ENCODE measurements at places on chromosomes 3 and 15. TPM values are rescaled to one million over a fixed set of nuclear protein-coding genes. Genes with fewer than 3 reads are reported as not detected.

GRCh38 chr15:50463423-50464358 is 39.5 kb downstream of the USP8 start:
- peak; percentile 22 for DNase-seq

GRCh38 chr3:14278265-14278798 is 99.7 kb downstream of the LSM3 start:
- no peak for DNase-seq

GUCA1C gene
- polyA plus RNA-seq = not detected

DNA sequence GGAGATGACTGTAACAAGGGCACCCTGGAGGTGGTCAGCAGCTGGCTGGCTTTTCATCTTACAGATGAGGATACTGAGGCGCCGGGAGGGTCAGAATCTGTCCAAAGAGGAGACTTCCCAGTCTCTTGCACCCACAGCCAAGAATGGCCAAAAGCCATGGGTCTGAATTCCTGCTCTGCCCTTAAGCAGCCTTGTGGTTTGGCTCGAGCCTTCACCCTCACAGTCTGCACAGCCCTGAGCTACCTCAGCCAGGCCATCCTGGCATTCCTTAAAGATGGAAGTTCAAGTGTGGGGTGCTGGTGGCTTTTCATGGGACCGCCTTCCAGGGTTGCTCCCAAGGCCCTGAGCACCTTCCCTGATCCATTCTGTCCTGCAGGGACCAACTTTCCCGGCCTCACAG is 59.2 kb downstream of the CACNA2D2 start:
- no peak for DNase-seq

- no peak for DNase-seq
Observed at GRCh38 chr3:52057812-52058495, 1.6 kb upstream of the DUSP7 start.

DNA sequence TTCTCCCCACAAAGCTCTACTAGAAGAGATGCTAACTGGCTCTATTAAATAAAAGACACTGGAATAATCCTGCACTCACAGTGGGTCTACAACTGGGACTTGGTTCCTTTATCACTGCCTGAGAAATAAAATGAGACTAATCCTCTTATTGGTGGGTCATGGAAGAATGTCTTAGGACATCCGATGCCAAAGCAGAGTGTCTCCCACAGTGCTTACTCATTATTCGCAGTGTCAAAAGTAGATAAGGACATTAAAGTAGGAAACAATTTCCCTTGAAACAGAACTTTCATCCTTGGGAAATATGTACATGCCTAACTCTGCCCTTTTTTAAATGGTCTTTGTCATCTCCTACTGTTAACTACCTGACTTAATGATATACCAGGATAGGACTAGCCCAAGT is 71.5 kb downstream of the GSK3B start:
- DNase-seq = no peak

DNA sequence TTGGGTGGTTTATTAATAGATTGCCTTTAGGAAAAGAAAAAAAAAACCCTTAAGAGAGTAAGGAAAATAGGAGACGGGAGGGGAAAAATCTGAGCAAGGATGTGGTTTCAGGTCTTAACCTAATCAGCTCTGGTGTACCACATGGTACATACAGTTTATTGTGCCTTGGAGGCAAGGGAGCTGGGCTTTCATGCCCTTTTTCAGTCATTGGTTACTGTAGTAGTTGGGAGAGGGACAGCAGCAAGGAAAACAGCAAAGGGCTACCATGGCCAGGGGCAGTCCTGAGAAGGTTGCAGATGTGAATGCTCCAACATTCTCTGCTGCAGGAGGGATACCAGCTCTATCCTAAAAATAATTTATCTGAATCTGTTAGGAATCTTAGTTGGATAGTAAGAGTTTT is 5.9 kb downstream of the CMC1 start:
- no peak for DNase-seq

DNA sequence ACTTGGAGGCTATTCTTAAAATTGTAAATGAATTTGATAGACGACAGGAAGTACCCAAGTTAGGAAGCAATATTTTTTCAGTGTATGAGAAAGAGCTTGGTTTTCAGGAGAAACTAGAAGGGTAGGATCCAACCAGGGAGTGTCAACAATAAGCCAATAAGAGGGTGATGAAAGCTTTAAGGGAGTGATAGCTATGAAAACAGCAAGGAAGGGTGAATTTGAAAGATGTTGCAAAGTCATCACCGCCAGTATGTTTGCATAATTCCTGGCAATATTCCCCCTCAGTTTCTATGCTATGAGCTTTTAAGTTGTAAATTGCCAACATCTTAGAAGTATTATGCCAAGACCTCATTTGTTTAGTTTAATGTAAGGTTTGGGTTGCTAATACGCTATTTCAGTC is 11.8 kb upstream of the CSTA start:
- DNase-seq = no peak

DNA sequence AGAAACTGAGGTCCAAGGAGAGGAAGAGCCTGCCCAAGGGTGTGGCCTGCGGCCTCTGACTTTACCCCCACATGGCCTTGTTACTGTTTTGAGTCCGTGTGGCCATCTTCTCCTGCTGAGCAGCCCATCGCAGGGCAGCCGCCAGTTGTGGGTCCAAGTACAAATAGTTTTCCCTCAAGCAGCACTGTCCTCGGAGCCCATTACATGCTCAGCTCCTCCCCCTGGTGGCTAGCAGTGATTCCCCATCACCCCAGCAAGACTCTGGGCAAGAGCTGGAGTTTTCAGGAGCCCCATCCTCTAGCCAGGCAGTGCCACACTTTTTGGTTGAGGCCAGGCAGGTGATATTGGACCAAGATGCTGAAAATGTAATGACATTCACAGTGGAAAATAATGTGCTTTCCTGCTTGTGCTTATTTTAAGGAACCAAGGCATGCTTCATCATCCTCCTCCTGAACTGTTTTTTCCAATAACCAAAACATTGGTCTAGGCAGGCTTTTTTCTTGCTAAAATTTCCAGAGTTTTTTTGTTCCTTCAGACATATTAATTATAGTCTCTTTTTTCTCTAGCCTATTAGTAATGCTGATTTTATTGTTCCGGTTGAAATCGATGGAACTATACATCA is 23.2 kb upstream of the VILL start:
- peak; percentile 48 for DNase-seq

DNA sequence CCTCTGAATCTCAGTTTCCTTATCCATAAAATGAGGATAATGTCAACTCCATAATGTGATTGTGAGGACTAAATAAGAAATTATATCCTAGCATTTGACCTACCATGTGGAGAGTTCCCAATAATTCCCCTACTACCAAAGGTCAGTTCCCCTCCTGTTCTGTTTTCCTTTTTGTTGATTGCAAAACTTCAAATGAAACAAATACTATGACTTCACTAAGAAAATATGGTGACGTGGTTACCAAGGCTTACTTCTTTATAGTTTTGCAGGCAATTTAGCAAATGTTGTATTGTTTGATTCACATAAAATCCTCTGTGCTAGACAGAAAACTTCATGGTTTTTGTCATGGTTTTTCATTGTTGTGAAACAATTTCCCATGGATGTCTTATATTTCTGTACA is 153.8 kb upstream of the RORA start:
- DNase-seq = no peak

DNA sequence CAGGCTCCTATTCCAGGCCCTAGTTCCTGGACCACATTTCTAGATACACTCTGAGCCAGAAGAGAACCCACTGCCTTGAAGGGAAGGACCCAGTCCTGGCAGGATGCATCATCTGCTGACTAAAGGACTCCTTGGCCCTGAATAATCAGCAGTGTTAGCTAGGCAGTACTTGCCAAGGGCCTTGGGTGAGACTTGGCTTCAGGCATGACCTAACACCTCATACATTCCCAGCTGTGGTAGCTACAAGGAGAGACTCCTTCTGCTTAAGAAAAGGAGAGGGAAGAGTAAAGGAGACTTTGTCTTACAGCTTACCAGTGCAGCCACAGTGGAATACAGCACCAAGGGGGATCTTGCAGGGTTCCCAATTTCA is 26.4 kb downstream of the PEAK1 start:
- DNase-seq = no peak

WNT5A gene
- polyA plus RNA-seq = 16.0 TPM

LYZL4 gene
- not detected for polyA plus RNA-seq

PLA2G4B gene
- 7.5 TPM for polyA plus RNA-seq

LTK gene
- 5.0 TPM for polyA plus RNA-seq

DNA sequence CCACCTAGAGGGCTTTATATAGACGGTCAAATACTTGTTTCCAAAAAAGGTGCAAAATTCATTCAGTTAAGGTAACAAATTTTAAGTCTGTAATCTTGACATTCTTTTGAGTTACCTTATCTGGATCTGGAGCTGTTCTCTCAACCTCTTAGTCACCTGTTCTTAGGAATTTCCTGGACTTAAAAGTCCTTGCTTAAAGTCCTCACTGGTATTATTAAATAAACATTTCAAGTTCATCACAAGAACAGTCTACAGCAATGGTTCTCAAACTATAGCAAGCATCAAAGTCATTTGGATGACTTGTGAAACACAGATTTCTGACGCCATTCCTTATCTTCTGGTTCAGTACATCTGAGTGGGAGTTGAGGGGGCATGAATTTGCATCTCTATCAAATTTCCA is 122.9 kb upstream of the GOLIM4 start:
- DNase-seq = no peak

NRG4 gene
- polyA plus RNA-seq = 0.27 TPM

CDCP1 gene
- polyA plus RNA-seq = 2.4 TPM

DNA sequence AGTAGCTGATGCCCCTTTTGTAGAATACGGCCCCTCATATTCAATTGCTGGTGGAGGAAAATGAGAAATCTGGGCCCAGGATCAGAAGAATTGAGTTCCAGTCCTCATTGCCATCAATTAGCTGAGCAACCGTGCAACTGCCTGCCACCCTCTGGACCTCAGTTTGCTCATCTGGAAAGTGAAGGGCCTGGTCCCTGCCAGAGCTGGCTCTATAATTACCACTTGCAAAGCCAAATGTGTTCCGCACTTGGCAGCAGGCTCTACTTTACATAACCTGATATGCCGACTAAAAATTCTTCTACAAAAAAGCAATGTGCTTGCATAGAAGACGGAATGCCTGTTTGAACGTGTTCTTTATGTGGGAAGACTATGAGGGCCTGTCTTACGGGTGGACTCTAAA is 8.6 kb upstream of the ITGB5 start:
- no peak for DNase-seq

GRCh38 chr15:101266034-101266433 is 11.3 kb downstream of the SELENOS start:
- DNase-seq = no peak

- no peak for DNase-seq
Observed at GRCh38 chr15:70424937-70425411, 327.3 kb upstream of the TLE3 start.

EIF2A gene
- polyA plus RNA-seq = not detected

KCTD6 gene
- 15.3 TPM for polyA plus RNA-seq

- no peak for DNase-seq
Observed at GRCh38 chr15:95929232-95929846, 401.2 kb upstream of the NR2F2 start.
